GM12892 (cell line): ENCODE measurements at places on chromosomes 5 and 9.

DNA sequence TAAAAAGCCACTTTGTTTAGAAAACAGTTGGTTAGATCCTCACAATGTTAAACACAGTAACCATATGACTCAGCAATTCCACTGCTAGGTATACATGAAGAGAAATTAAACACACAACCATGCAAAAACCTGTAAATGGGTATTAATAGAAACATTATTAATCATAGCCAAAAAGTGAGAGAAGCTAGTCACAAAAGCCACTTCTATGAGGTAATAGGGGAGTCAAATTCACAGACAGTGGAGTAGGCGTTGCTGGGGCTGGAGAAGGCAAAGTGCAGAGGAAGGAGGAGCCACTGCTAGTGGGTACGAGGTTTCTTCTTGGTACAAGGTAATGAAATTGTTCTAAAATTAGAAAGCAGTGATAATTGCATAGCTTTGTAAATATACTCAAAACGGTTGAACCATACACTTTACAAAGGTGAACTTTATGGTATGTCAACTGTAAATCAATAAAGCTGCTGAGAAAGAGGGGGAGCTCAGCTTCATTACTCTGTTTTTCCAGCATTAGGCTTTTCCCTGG lies 364.4 kb downstream of the GADD45G start:
- DNase-seq: no peak

- no peak for DNase-seq
Measured at GRCh38 chr5:65030056-65030455, 261.3 kb downstream of the CWC27 start.

GRCh38 chr9:127256324-127256723 lies 8.2 kb upstream of the GARNL3 start:
- DNase-seq: no peak

- peak; percentile 22 for DNase-seq
Measured at GRCh38 chr5:68252673-68253623, 37.4 kb downstream of the PIK3R1 start.

DNA sequence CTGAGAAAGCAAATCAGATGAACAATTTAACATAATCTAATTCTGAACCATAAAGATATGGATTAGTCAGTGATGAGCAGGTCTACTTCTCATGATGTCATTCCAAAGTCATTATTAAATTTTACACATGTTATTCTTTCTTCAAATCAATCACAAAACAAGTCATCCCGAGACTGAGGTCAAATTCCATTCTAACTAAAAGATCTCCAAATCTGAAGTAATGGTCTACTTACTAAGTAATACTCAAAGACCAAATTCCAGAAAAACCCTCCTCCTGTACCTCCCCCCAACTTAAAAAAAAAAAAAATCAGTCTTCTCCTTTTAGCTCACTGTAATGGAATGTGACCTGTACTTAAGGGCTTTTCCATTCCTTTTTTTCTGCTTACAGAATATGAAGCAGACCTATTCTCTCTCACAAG lies 4.7 kb downstream of the PFDN1 start:
- DNase-seq: no peak

- no peak for DNase-seq
Measured at GRCh38 chr5:42404366-42404765, 18.9 kb upstream of the GHR start.

- DNase-seq: no peak
Measured at GRCh38 chr9:90343991-90344390, 298.6 kb downstream of the DIRAS2 start.

DNA sequence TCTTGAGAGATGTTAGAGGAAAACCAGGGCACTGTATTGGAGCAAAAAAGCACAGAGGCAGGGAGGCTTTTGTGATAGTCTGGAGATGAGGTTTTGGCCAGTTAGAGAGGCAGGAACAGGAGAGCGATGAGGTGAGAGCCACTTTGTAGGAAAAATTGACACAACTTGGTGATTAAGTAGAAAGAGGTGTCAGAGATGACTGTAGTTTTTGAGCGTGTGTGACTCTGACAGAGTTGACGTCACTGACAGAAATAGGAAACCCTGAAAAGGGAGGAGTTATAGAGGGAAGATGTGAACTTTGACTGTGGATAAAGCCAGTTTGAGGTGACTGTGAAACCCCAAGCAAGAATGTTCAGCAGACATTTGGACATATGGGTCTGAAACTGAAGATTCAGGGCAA lies 15.7 kb downstream of the NFX1 start:
- DNase-seq: no peak

DNA sequence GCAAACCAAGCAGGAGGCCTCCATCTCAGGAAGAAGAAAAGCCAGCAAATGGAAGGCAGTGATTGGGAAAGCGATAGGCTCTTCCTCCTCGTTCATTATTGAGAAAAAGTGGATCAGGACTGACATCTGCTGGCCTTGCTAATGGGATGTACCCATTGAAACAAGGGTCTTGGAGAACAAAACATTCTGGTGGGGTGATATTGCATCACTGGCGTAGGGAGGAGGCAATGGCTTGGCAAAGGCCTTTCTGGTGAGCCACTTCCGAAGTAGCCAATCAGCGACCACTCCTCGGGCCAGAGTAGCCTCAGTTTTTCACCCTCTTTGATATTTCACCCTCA lies 86.7 kb upstream of the NFIB start:
- DNase-seq: no peak

DNA sequence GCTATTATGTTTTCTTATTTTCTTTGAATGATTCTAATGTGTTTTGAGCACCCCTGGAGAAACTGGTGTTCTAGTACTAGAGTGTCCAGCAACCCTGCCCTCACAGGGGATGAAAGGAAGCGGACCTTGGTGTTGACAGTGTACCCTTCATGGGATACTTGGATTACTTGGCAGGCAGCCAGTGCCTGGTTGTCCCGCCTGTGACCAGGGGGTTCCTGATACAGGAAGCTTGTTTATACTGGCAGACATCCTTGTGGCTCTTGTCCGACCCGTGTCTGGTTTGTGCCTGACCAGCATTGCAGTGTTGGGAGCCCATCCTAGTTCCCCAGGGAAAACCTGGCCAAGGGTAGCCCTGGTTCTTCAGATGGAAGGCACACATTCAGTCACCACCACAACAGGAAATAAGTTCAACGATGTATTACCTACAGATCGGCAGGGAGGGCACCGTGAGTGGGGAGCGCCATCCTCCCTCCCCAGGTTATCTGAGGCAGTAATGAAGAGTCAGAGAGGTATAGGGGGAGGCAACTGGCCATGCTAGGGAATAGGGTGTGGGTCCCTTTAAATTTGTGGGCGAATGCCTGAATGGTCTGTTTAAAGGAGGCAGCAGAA lies 47.3 kb downstream of the CACNA1B start:
- no peak for DNase-seq

DNA sequence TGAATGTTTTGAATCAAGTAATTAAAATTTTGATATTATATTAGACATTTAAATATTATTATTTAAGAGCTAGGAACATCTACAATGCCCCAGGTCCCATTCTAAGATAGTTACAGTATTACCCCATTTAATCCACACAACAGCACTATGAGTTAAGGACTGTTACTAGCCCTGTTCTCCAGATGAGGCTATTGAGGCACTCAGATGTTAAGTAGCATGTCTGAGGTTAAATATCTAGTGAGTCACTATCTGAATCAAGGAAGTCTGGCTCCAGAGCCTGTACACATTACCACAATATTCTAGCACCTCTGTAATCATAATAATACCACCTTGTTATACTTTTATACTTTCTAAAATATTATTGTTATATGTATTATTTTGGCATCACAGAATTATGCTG lies 304.6 kb downstream of the PDE4D start:
- no peak for DNase-seq

- no peak for DNase-seq
Measured at GRCh38 chr9:121499177-121499426, 542 bp downstream of the GGTA1 start.

DNA sequence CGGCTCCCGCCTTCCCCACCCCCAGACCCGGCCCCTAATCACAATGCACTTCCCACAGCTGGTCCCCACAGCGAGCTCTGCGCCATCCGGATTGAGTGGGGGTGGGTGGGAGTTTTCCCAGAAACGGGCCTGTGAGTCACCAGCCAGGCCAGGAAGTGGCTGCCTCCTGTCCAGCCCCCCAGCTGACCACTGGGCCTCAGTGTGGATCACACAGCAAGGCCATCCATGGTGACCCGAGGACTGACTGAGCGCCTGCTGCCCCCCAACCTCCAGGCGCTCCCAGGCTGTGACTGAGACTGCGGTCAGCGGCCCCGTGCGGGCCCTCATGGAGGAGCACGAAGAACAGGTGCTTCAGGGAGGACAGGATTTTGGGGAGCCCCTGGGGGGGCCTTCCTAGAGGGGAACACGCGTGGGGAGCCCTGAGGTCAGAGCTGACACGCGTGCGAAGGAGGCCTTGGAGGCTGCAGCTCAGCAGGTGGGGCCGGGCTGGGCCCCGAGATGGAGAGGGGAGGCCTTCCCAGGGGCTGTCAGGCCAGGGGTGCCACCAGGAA lies 48.3 kb upstream of the EGFL7 start:
- no peak for DNase-seq

- DNase-seq: no peak
Measured at GRCh38 chr9:113219186-113219936, 1.7 kb downstream of the FKBP15 start.

DNA sequence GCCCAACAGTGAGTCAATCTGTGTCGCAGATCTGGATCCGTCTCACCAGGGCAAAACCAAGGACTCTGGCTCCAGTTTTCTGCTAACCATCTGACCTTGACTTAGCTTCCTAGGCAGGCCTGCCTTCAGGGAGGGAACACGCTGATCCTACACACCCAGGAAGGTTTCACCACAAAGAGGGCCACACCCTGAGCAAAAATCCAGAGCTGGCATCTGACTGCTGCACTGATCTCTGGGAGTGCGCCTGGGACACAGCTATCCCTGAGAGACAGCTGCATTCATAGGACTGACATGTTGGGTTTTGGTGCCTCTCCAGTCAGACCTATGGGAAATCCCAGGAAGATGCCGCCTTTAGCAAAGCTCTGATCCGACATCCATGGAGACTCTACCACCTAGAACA lies 47.5 kb downstream of the CDK5RAP2 start:
- DNase-seq: no peak

- DNase-seq: no peak
Measured at GRCh38 chr5:170361616-170362015, 27.6 kb downstream of the KCNMB1 start.

DNA sequence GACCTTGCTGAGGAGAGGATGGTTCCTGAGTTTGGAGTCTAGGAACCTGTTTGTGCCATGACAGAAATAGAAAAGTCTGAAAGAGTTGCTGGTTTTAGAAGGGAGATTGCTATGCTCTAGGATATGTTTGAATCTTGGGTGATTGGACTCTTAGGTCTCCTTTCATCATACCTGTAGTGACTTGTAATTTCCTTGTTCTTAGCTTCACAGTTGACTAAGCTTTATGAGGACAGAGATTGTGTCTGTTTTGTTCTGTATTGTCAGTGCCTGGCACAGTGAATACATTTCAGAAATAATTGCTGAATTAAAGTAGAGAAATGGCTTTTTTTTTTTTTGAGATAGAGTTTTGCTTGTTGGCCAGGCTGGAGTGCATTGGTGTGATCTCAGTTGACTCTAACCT lies 31.5 kb downstream of the GAPVD1 start:
- no peak for DNase-seq

DNA sequence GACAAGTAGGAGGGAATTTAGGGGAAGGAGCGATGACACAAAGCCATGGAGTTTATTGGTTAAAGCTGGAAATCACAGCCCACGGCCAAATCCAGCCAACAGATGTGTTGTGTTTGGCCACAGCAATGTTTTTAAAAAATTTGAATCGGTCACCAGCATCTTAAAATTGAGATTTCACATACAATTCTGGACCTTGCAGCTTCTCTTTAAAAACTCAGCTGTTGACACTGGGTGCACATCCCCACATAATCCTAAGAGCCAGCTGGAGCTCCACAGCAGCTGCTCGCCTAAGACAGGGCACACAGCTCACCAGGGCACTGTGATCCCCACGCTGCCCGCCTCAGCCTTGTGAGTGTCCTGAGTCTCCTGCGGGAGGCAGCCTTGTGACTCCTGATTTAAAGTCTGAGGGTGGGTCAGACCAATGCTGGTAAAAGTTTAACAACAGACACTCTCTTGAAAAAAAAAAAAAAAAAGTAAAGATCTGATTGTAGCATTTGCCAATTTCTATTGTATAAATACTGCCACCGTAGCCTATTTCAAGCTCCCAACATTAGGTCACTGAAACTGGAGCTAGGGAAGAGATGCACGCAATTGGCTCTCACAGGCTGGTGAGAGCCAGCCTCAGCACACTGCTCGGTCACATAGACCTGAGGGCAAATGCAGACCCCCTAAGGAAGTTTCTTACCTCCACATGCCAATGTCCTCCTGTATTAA lies 124.8 kb downstream of the HSD17B3 start:
- no peak for DNase-seq

GRCh38 chr9:113872485-113873143 lies 3.5 kb upstream of the ZNF618 start:
- no peak for DNase-seq

- DNase-seq: no peak
Measured at GRCh38 chr9:24961762-24962161, 416.1 kb upstream of the IZUMO3 start.

DNA sequence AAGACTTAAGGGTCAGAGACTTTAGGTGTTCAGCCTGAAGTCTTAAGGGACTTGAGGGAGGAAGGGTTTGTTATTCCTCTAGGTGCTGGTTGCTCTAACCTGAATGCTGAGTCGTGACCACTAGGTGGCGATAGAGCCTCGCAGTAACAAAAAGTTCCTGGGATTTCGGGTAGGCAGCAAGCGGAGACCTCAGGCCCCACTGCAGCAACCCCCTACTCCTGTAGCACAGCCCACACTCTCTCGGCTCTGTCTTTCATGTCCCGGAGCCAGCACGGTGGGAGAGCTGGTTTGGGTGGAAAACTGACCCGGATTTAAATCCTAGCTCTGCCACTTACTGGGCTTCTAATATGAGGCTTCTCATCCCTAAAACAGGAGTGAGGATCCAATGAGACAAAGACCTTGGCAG lies 100.3 kb upstream of the PANK3 start:
- DNase-seq: peak; percentile 36

DNA sequence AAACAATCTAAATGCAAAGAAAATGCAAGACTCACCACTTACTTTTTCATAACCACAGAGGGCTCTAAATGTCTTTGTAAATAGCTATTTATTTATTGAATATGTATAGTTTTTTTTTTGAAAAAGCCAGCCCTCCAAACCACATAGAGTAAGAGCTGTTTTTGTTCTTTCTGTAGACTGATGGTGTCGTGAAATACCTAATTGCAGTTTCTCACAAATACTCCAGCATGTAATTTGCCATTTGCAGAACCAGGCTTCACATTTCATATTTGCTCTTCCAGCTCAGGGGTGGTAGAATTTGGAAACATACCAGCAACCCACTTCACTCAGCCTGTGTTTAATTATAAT lies 159.8 kb downstream of the TMC1 start:
- DNase-seq: no peak

GRCh38 chr5:6808462-6808861 lies 95.2 kb downstream of the TENT4A start:
- DNase-seq: no peak

DNA sequence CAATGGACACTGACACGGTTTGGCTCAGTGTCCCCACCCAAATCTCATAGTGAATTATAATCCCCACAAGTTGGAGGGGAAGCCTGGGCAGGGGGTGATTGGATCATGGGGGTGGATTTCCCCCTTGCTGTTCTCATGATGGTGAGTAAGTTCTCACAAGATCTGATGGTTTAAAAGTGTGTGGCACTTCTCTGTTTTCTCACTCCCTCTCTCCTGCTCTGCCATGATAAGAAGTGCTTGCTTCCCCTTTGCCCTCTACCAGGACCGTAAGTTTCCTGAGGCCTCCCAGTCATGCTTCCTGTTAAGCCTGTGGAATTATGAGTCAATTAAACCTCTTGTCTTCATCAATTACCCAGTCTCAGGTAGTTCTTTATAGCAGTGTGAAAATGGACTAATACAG lies 115.8 kb upstream of the KIF2A start:
- no peak for DNase-seq

- DNase-seq: no peak
Measured at GRCh38 chr5:119367502-119368237, 11.9 kb downstream of the TNFAIP8 start.
